Stimulated activated naive CD4-positive, alpha-beta T cell treated with Interleukin-2 at 50 U/mL for 16 hours (primary cell): ENCODE measurements at places on chromosomes 5 and 9.

- DNase-seq: no peak
Observed at GRCh38 chr5:121086671-121087070, 622.6 kb downstream of the PRR16 start.

- DNase-seq: no peak
Observed at GRCh38 chr9:107778661-107779060, 289.1 kb upstream of the KLF4 start.

GRCh38 chr9:37329576-37329975, 92.9 kb upstream of the GRHPR start:
- no peak for DNase-seq

DNA sequence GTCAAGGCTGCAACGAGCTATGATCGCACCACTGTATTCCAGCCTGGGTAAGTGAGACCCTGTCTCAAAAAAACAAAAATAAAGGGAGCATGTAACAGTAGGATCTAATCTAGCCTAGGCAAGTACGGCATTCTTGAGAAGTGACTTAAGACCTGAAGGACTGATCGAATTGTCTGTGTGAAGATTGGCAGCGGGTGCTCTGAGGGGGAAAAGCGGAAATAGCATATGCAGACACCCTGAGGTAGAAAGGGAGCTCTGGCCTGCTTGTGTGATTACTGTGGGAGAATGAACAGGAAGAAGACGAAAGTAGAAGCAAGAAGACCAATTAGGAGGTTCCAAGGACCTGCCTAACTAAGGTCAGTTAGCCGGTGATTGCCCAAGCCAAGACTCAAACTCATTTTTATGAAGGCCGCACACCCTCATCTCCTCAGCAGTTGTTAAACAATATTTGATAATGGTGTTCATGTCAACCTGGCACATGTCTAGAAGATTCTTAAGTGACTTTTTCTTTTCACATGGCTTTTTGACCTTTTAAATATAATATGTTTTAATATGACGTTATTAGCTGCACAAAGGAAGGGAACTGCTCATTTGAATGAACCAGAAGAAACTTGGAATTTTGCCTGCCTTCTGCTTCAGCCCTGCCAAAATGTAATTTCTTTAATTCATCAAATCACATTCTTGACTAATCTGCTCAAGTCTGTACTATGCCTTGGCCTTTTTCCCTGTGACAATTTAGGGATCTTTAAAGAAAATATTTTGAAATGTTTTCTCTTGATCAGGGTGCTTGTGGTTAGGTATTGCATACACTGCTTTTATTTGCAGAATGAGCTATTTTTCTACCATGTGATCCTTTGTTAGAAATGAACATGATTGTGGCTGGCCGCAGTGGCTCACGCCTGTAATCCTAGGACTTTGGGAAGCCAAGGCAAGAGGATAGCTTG, 289.2 kb upstream of the DMRT1 start:
- no peak for DNase-seq

DNA sequence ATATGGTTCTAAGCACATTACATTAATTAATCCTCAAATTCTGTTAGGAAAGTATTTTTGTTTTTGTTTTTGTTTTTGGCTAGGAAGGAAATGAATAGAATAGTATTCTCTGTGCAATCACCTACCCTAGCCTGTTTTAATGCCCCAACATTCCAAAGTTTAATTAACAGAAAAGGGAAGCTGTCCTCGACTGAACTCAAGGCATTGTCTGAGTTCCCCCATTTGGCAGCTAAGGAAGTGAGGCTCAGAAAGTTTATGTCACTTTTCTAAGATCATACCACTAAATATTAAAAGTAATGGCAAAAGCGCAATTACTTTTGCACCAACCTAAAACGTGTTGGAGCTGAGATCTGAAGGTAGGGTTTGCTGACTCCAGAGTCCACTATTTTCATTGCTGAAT, 59.8 kb downstream of the FGF1 start:
- no peak for DNase-seq

- DNase-seq: no peak
Observed at GRCh38 chr9:136596217-136596616, 50.4 kb upstream of the NOTCH1 start.
